ENCODE measurements at places on chromosomes 1 and 21.

DNA sequence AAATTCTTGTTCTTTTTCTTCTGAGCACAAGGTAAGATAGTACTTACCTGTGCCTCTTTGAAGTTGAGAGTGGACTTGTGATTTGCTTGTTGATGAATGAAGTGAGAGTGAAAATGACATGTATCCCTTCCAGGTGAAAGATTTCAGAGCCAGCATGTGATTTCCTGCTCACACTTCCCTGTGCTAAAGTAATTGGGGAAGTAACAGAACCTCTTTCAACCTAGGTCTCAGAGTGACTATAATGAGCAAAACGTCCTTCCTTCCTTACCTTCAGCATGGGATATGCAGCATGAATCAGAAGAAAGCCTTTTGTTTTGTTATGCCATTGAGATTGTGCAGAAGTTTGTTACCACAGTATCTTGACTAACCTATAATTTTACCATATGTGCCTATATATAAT lies 24.6 kb downstream of the RAVER2 start:
- no peak for DNase-seq

DNA sequence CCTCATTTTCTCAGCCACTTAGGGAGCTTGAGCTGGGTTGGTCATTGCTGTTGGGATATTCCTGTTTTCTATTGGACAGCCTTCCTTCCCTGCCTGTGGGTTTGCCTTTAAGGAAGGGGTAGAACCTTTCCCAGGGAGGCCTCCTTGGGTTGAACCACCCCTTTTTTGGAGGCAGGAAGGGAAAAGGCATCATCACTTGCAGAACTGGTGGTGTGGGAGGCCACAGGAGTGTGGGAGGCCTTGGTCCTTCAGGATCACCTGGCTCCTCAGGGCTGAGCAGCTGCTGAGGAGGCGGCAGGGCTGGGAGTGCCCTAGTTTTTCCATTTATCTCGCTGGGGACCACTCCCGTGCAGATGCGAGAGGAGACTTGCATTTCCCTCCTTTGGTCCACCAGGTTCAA lies 667 bp upstream of the CYB561D1 start:
- no peak for DNase-seq

- DNase-seq, result peak; percentile 12
These were observed 48.6 kb downstream of the MDM4 start for GRCh38 chr1:204564835-204565234.

DNA sequence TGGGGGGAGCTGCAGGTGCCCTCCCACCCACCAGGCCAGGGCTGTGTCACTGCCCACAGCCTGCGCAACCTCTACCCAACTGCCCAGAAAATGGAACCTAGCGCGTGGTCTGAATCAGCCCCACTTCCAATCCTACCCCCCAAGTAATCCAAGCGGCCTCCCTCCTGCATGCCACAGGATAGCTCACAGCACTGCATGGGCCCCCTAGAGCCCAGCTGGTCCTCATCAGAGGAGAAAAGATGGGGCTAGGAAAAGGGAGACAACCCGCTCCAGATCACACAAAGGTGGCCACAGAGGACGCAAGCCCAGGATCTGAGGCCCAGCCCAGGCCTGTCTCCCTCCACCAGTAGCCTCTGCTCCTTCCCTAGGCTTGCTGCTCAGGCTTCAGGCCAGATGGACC lies 6.2 kb downstream of the ADGRB2 start:
- no peak for DNase-seq

GRCh38 chr1:183942933-183943693 lies 94.4 kb downstream of the COLGALT2 start:
- no peak for DNase-seq

DNA sequence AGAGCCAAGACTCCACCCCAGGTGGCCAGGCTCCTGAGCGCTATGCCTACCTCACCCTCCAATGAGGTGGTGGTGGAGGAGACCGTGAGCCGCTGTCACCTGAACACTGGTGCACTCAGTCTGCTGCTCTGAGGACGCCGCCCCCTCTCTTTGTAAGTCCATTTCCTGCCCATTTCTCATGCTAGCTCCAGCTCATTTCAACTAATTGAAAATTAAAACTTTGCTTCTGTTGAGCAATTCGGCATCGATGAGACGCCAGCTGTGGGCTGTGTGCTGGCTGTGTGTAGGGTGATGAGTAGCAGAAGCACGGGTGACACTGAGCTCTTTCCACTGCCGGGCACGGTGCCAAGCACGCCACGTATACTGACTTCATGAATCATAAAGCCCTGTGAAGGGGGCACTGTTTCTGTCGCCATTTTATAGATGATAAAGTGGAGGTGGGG lies 11.2 kb downstream of the TNFRSF1B start:
- DNase-seq, result peak; percentile 90

- no peak for DNase-seq
These were observed 75.5 kb upstream of the GPR88 start for GRCh38 chr1:100462326-100463025.

- no peak for DNase-seq
These were observed 93.8 kb upstream of the GRIK3 start for GRCh38 chr1:37128091-37128490.

- no peak for DNase-seq
These were observed 6.7 kb upstream of the PADI6 start for GRCh38 chr1:17365293-17365692.

DNA sequence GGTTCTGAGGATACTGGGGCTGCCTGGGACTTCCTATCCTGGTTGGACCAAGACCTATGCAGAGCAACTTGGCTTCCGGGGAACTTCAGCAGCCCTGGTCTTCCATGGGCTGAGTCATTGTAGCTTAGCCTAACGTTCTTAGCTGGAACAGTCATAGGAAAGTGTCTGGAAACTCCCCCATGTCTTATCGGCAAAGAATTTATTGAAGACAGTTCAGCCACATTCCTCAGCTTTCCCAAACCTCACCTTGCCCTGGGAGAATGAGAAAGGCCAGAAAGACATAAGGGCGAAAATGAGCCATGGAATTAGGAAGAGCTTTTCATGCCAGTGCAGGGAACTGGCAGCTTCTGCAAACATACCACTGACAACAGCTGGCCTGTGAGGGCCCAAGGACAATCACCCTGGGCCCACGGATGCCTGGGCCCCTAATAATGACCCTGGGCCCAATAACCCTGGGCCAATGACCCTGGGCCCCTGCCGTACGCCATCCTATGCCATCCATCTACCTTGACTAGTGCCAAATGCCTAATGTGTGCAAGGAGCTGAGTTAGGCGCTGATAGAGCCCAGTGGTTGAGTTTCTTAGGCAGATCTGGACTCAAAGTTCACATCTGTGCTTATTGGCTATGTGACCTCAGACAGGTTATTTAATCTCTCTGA lies 114.4 kb upstream of the GADD45A start:
- no peak for DNase-seq

DNA sequence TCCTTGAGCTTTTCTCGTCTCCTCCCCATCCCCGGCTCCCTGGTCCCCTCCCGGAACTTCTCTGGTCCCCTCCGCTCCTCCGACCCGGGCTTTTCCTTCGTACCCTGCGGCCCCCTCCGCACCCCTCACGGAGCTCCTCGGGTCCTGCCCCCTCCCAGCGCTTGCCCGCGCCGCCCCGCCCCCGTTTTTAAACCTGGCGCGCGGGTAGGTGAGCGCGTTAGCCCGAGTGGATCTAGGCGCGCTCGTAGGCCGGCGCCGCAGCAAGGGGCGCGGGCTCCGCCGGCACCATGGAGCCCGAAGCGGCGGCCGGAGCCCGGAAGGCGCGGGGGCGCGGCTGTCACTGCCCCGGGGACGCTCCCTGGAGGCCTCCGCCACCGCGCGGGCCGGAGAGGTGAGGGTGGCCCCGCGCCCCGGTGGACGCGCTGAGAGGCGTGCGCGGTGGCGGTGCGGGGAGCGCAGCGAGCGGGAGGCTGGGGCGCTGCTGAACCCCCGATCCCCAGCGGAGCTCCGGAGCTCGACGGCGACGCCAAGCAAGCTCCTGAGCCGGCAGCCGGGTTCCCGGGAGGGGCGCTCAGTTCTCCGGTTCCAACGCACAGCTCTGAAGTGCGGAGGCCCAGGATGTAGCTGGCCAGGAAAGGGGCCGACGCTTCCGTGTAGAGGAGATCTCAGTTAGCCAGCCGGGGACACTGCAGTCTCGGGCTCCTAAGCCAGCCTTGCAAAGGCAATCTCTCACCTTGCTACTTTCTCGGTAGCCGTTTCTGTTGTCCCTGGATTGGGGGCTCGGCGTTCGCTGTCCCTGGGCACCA lies at the start of gene RIPPLY3:
TSS of gene RIPPLY3 (plus strand) at position 217 of the 806 bp plus-strand sequence. CDS start at position 288, 71 bp downstream.
- DNase-seq, result no peak

- no peak for DNase-seq
These were observed 2.6 kb downstream of the RERE start for GRCh38 chr1:8814865-8815264.

DNA sequence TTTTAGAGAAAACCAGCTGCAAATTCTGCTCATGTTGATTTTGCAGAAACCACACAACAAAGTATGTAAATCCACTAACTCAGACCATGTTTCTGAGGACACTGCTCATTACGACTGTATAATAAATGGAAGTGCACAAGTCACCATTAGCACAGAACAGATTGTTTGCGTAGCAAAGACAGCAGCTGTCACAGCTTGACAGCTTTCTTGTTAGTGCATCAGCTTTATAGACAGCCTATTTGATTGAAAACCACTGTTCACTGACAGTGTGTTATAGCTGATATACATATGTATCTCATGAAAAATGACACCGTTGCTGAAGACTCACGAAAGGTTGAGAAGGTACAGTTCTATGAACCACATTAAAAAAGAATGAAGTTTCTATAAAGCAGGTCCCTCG lies 560.2 kb upstream of the ZRANB2 start:
- no peak for DNase-seq

DNA sequence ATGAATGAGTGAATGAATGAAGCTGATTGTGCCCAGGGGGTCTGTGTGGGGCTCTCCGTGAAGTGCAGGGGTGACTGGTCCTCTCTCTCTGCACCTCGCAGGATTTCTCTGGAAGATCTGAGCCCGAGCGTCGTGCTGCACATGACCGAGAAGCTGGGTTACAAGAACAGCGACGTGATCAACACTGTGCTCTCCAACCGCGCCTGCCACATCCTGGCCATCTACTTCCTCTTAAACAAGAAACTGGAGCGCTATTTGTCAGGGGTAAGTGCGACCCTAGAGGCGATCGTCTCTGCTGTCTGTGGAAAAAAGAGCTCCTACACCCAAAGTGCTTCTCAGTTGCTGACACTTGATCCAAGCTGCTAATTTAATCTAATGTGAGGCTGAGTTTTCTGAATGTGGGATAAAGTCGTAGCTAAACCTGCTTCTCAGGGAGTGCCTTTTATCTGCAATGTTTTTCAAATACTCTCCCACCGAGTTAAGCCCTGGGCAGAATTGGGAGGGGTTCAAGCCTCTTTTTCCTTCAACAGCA lies 101.7 kb downstream of the HUNK start:
- peak; percentile 41 for DNase-seq

DNA sequence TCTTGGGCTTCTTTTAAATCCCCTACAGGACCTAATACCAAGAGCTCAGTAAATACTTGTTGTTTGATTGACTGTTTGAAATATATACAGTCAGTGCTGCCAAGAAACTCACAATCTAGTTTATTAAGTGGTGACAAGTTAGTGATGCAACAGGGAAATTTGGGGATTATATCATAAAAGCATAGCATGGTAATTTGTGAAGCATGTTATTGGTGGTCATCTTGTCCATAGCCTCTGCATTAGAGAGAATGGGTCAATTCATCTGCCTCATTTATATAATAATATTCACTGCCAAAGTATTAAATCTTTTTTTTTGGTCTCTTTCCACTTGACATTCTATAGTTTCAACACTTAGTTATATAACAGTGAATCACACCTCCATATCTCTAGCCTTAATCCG lies 138.2 kb upstream of the SPAG17 start:
- no peak for DNase-seq

GRCh38 chr1:244680667-244681066 lies 27.7 kb downstream of the DESI2 start:
- no peak for DNase-seq

- peak; percentile 41 for DNase-seq
These were observed 17.2 kb downstream of the ATP1A1 start for GRCh38 chr1:116390195-116390594.

GRCh38 chr1:82391712-82392111 lies 591.0 kb downstream of the ADGRL2 start:
- no peak for DNase-seq

All from CD4-positive, alpha-beta T cell treated with Interleukin-6 at 100 ng/mL for 8 hours (primary cell).